HepG2 (cell line): ENCODE measurements at places on chromosomes 4 and X. TPM values are rescaled to one million over a fixed set of nuclear protein-coding genes. Genes with fewer than 3 reads are reported as not detected.

DNA sequence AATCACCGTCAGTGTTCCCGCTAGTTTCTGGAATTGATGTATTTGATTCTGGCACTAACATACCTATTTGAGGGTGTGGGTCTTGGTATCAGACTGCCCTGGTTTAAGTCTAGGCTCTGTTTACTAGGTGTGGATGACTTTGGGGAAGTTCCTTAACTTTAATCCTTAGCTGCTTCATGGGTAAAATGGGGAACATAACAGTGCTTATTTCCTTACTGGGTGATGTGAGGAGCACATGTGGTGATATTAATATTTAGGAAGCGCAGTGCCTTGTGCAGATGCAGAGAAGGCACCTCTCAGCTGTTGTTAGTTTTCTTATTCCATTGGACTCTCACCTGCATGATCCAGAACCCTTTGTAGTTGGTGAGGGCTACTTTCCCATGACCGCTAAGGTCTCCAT is 17.1 kb downstream of the RNF4 start:
- no peak for DNase-seq
- H3K27me3 ChIP-seq: no peaks in the 10 kb centered on the region
- no peak overlapping the region for H3K4me3 ChIP-seq
- no peak overlapping the region for H3K27ac ChIP-seq
- peaks cover 23% of the 10 kb centered on the region for H3K36me3 ChIP-seq

DNA sequence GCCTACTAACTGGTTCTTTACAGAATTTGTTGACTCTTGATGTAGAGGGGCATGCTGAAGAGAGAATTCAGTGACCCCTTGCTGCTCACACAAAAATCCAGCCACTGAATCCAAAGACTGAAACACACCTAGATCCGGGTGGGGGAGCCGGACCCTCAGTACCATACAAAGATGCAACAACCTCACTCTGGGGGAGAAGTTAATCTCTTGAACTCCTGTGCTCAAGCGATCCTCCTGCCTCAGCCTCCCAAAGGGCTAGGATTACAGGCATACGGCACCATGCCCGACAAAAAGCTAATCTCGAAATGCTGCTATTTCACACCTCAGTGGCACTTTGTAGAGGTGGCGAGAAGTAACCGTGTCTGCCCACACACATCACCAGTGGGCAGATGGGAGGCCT is 88.8 kb upstream of the HELT start:
- no peak overlapping the region for H3K4me3 ChIP-seq
- H3K36me3 ChIP-seq: no peaks in the 10 kb centered on the region
- DNase-seq: no peak
- no peaks in the 10 kb centered on the region for H3K27me3 ChIP-seq

GRCh38 chr4:101806914-101807313 is 16.4 kb downstream of the BANK1 start:
- no peaks in the 10 kb centered on the region for H3K27me3 ChIP-seq
- H3K4me1 ChIP-seq: no peaks in the 10 kb centered on the region

DNA sequence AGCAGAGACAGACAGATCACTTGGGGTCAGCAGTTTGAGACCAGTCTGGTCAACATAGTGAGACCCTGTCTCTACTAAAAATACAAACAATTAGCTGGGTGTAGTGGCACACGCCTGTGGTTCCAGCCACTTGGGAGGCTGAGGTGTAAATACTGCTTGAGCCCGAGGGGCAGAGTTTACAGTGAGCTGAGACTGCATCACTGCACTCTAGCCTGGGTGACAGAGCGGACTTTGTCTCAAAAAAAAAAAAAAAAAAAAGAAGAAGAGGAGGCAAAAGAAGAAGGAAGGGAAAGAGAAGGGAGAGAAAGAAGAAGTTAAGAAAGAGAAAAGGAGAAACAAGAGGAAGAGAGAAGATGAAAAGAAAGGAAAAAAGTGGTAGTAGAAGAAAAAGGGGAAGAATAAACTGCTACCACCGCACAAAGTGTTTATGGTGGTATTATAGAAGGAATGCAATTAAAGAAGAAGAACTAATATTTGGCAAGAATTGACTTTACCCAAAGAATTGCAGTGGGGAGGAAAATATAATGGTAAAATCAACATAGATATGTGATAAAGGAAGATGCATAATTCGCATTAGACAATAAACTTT is 19.6 kb upstream of the NSUN7 start:
- no peak for DNase-seq
- H3K4me1 ChIP-seq: peaks cover 29% of the 10 kb centered on the region
- no peaks in the 10 kb centered on the region; the same call in 2 of the 3 replicates for H3K27me3 ChIP-seq
- no peak overlapping the region for H3K27ac ChIP-seq
- no peaks in the 10 kb centered on the region for H3K36me3 ChIP-seq

DNA sequence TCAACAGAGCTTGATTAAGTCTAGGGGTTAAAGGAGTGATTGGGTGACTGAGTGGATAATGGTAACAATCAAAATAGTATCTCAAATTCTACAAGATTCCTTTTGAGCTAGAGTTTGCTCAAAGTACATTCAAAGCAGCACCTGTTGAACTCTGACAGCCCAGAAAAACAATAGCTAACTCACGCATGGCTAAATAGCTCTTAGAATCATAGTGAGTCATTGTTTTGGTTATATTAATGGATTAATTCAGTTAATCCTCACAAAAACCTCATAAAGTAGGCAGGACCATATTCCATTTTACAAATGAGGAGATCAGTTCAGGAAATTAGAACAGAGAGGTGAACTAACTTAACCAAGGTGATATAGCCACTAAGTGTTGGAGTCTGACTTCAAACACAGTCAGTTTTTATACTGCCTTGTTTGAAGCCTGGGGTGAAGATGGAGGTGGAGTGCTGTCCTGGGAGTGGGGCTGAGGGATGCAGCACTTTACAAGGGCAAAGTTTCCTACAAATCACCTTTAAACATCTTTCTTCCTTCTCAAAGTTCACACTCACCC is 35.9 kb upstream of the PPM1K start:
- H3K4me3 ChIP-seq: no peak overlapping the region
- no peaks in the 10 kb centered on the region for H3K4me1 ChIP-seq
- no peaks in the 10 kb centered on the region for H3K36me3 ChIP-seq
- 0 out of 3 replicates have a peak, but pooled peaks cover 2% of the 10 kb centered on the region for H3K27me3 ChIP-seq

DNA sequence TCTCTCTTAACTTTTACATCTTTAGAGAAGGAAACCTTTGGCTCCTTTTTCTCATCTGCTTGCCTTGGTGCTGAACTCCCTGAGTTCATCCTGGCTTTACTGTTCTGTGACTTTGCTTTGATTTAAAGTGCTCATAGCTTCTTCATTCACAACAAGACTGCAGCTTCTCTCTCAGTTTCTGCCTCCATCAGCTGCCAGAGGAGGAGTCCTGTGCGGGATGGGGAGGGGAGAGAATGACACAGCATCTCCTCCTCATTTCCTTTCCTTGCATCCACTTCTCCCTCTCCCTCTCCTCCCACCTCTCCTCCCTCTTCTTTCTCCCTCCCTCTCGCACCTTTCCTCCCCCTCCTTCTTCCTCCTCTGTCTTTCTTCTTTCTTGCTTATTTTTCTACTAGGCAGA is 42.0 kb downstream of the CBLL2 start:
- no peaks in the 10 kb centered on the region for H3K4me1 ChIP-seq
- H3K36me3 ChIP-seq: no peaks in the 10 kb centered on the region
- DNase-seq: no peak
- H3K4me3 ChIP-seq: no peak overlapping the region
- no peaks in the 10 kb centered on the region for H3K27me3 ChIP-seq

Gene KCTD8
- total RNA-seq: not detected in 2 replicates

DNA sequence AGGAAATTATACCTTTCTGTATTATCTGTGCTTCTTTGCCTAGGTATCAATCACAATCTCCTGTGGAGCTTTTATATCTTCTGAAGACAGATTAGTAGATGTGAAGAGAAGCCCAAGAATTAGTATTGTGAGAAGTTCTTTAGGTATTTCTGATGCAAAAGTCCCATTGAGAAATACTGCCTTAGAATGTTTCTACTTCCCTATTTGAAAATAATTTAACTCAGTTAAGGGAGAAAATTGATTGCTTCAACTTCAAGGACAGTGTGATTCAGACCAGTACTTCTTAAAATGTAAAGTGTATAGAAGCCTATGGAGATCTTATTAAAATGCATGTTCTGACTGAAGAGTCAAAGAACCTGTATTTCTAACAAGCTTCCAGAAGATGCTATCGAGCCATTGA is 9.0 kb downstream of the EIF1AX start:
- H3K4me1 ChIP-seq: peaks cover 18% of the 10 kb centered on the region
- no peak overlapping the region for H3K4me3 ChIP-seq
- H3K36me3 ChIP-seq: peaks cover 21% of the 10 kb centered on the region; the same call in 2 of the 3 replicates
- DNase-seq: no peak

GRCh38 chr4:12170308-12170707 is 741.6 kb upstream of the HS3ST1 start:
- H3K27me3 ChIP-seq: no peaks in the 10 kb centered on the region
- no peak overlapping the region for H3K27ac ChIP-seq
- H3K36me3 ChIP-seq: no peaks in the 10 kb centered on the region
- no peak overlapping the region for H3K4me3 ChIP-seq
- H3K4me1 ChIP-seq: no peaks in the 10 kb centered on the region

- no peak for DNase-seq
- no peaks in the 10 kb centered on the region for H3K27me3 ChIP-seq
- no peaks in the 10 kb centered on the region for H3K36me3 ChIP-seq
Observed at GRCh38 chrX:94686071-94686470, 1012.1 kb downstream of the FAM133A start.

DNA sequence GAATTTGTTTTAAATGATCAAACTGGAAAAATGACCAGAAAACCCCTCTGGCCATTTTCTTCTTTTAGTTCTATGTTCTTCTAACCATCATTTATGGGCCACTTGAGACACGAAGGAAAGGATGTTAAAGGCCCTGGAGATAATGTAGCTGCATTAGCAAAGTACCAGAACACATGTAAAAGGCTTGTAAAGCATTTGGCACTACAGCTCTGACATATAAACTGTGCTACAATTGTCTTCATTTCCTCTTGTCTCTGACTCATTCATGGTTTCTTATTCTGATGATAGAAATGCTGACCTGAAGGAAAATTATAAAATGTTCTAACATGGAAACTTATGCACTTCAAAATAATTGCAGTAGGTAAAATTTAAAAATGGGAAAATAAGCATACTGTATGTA is 388.7 kb downstream of the FAT4 start:
- H3K4me1 ChIP-seq: no peaks in the 10 kb centered on the region
- H3K36me3 ChIP-seq: no peaks in the 10 kb centered on the region
- no peaks in the 10 kb centered on the region for H3K27me3 ChIP-seq
- DNase-seq: no peak
- no peak overlapping the region for H3K27ac ChIP-seq
- no peak overlapping the region for H3K4me3 ChIP-seq

DNA sequence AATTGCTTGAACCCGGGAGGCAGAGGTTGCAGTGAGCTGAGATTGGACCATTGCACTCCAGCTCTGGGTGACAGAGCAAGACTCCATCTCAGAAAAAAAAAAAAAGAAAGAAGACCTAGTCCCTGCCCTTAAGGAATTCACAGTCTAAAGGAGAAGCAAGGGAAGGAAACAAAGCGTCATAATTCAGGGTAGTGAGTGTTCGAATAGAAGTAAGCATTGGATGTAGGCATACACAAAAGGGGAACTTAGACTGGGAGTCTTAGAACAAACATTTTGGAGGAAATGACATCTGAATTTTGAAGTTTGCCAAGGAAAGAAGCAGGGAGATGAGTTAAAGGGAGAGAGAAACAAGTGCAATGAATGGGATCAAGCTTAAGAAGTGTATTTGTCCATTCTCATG is 32.4 kb downstream of the PPM1K start:
- peaks cover 9% of the 10 kb centered on the region for H3K4me1 ChIP-seq
- H3K4me3 ChIP-seq: no peak overlapping the region
- no peak overlapping the region for H3K27ac ChIP-seq
- no peaks in the 10 kb centered on the region for H3K27me3 ChIP-seq

Gene RPL39
- total RNA-seq: 3,547 and 3,928 TPM in 2 replicates

DNA sequence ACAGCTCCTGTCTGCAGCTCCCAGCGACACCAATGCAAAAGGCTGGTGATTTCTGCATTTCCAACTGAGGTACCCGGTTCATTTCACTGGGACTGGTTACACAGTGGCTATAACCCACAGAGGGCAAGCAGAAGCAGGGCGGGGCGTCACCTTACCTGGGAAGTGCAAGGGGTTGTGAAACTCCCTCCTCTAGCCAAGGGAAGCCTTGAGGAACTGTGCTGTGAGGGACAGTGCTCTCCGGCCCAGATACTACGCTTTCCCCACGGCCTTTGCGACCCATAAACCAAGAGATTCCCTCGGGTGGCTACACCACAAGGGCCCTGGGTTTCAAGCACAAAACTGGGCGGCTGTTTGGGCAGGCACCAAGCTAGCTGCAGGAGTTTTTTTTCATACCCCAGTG is 218.9 kb downstream of the PPP3CA start:
- H3K27me3 ChIP-seq: no peaks in the 10 kb centered on the region
- H3K36me3 ChIP-seq: no peaks in the 10 kb centered on the region
- H3K4me3 ChIP-seq: no peak overlapping the region
- DNase-seq: no peak
- H3K27ac ChIP-seq: no peak overlapping the region

GRCh38 chr4:116059361-116059760 is 945.9 kb upstream of the NDST4 start:
- no peaks in the 10 kb centered on the region for H3K27me3 ChIP-seq
- H3K4me1 ChIP-seq: no peaks in the 10 kb centered on the region
- H3K4me3 ChIP-seq: no peak overlapping the region
- no peak for DNase-seq
- no peak overlapping the region for H3K27ac ChIP-seq

Gene ZCCHC18
- 0.18 TPM in 1 of 2 replicates, not detected in the other for total RNA-seq

GRCh38 chr4:20575486-20575885 is 124.8 kb upstream of the PACRGL start:
- H3K36me3 ChIP-seq: no peaks in the 10 kb centered on the region
- H3K4me1 ChIP-seq: no peaks in the 10 kb centered on the region
- H3K27ac ChIP-seq: no peak overlapping the region
- no peak overlapping the region for H3K4me3 ChIP-seq
- no peak for DNase-seq

DNA sequence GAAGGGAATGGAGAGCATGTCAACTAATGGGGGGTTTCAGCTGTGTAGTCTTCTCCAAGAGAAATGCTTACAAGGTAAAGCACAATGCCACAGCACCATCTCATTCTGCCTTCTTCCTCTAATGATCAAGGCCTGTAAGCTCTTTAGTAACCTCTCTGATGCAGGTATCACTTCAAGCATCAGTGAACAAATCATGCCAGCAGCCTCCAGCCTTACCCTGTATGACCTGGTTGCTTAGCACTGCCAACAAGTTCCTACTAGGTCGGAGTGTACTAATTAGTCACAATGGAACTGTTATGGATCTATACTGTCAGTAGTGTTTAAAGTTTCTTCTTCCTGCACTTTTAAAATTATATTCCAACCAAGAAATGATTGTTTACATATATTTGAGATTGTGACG is 197.7 kb downstream of the GRID2 start:
- H3K4me1 ChIP-seq: no peaks in the 10 kb centered on the region
- no peaks in the 10 kb centered on the region for H3K36me3 ChIP-seq
- H3K4me3 ChIP-seq: no peak overlapping the region
- DNase-seq: no peak
